ENCODE measurements at places on chromosomes 2 and 18.

DNA sequence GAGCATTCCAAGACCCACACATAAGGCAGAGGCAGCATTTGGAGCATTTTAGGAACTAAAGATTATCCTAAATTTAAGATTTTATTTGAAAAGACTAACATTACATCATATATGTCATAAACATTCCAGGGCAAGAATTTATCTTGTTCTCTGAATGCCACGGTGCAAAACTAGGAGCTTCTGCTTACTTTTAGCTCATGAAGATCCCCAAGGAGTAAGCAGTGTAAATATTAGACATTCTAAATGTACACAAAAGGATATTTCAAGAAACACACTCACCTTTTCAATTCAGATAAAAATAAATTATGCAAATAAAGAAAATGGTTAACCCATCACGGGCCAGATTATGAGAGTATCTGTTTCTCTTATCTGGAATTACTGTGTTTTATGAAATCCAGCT lies 101.7 kb upstream of the ETAA1 start:
- no peak for DNase-seq

GRCh38 chr18:54825601-54826344 lies 2.5 kb upstream of the RAB27B start:
- DNase-seq = no peak

- no peak for DNase-seq
Observed at GRCh38 chr2:28955467-28955866, 25.6 kb upstream of the TOGARAM2 start.

DNA sequence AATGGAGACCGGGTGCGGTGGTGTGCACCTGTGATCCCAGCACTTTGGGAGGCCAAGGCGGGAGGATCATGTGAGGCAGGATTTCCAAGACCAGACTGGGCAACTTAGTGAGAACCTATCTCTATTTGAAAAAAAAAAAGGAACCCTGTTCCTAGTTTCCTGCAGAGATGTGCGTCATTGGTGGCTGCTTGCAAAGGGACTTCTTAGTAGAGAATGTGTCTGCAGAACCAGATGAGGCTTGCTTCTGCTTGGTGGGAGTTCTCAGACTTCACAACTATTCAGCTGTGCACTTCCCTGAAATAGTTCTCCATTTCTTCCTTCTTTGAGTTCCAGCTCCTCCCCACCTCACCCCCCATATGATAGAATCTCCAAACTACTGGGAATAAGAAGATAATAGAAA lies 22.3 kb downstream of the ZCCHC2 start:
- DNase-seq = no peak

- no peak for DNase-seq
Observed at GRCh38 chr18:47990981-47991380, 60.5 kb upstream of the SMAD2 start.

DNA sequence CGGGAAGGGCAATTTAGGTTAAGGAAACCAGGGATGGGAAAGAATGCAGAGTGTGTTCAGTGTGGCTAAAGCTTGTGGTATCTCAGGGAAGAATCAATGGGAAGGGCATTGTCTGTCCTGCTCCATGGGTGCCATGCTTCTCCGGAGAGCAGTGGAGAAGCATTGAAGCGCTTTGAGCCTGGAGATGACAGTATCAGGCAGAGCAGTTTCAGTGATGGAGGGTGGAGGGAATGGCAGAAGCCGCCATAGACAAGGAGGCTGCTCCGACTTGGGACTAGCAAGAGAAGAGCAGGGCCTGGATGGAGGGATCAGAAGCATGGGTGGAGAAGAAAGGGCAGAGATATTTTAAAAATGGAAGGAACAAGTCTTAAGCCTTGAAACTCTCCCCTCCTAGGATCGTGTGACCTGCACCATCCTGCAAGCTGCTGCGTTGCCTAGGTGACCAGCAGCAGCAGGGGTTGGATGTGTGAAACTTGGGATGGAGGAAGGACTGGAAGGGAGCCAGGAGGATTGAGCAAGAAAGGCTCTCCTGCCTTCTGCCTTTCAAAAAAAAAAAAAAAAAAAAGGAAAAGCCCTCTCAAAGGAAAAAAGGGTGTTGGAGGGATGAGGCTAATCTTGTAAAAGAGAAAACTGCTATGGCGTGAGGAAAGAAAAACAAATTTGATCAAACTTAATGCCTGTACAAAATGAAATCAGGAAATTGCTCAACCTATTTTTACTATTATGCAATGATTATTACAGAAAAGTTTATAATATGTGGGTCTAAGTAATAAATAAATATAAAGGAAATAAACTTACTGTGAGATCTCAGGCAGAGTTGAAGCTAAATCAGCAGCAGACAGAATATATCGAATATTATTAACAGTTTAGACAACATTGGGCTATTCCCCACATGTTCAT lies 493.8 kb upstream of the NRP2 start:
- DNase-seq = no peak

- DNase-seq = no peak
Observed at GRCh38 chr2:20580690-20581437, 70.0 kb downstream of the HS1BP3 start.

DNA sequence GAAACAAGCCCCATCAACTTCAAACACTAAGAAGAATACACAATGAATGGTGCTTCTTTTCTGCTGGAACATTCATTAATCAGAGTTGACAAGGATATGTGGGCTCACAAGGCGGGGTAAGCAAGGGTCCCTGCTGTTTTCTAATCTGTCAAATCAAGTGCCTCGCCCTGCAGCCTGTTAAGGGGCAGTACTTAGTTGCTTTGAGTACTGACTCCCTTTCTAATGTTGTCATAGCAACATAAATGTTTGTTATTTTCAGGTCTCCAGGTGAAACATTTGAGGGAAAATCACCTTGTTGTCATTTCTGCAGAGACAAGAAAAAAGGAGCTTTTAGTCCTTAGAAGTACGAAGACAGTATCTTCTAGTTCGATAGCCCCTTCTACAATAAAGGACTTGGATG lies 284.7 kb upstream of the PKDCC start:
- no peak for DNase-seq

GRCh38 chr2:191857886-191858285 lies 11.0 kb upstream of the CAVIN2 start:
- DNase-seq = no peak

DNA sequence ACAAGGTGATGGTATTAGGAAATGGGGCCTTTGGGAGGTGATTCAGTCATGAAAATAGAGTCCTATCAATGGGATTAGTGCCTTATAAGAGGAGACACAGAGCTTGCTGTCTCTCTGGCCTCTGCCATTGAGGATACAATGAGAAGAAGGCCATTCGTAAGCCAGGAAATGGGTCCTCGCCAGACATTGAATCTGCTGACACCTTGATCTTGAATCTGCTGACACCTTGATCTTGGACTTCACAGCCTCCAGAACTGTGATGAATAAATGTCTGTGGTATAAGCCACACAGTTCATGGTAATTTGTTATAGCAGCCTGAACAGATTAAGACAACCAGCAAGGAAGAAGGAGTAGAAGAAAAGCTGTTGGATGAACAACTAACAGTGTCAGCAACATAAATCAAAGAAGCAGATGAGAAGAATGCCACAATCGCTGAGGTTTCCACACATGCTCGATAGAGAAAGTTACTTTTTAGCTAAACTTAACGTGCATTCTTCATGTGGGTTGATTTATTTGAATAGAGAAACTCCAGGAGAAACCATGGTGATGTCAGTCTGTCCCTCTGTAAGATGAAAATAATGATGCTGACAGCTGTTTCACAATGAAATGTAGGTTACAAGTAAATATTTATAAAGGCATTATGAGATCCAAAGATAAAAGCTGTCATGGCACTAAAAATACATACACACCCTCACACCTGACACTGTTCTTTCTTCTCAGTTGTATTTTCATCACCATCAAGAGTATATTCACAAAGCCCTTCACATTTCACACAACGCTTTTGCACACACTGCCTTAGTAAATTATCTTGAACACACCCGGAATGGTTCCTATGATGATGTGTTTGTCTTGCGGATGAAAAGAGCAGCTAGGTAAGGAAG lies 153.7 kb upstream of the NCK2 start:
- no peak for DNase-seq

- DNase-seq = no peak
Observed at GRCh38 chr2:86274918-86275275, 62.5 kb downstream of the REEP1 start.
